Left ventricle myocardium inferior (tissue), 1 donor: ENCODE measurements at places on chromosomes 3 and 15.
A peak's percentile ranks its signal among the peaks of the same experiment; 100 is the strongest.

DNA sequence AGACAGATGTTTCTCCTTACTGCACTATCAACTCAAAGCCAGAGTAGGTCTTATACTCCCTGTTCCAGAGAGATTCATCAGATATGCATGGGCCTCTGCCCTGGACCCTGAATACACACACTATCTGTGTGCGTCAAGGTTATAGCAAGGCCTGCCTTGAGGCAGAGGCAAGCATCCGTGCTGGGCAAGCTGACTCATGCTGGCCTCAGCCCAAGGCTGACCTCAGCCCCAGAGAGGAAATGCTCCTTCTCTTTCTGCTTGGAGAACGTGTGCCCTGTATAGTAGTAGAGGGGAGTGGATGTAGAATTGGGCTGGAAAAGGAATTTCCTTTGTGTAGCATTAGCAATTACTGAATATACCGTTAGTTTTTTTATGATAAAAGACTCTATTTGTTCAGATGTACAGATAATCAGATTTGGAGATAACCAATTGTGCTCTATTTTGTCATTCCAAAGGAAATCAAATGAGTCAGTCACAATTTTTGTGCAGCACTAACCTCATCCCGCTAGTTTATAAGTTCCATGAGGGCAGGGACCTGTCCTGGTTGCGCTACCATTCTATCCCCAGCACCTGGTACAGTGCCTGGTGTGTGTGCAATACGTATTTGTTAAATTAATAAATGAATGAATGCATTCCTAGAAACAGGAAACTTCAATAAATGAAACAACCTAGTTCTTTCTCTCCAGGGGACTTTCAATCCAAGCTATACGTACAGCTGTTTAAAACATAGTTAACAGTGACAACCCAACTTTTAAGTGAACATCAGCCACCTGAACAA is 13.3 kb upstream of the PAQR9 start:
- DNase-seq: peak; percentile 90

GRCh38 chr3:20083953-20084352 is 43.7 kb downstream of the KAT2B start:
- no peak for DNase-seq

GRCh38 chr15:92840149-92840548 is 60.0 kb upstream of the CHD2 start:
- no peak for DNase-seq

DNA sequence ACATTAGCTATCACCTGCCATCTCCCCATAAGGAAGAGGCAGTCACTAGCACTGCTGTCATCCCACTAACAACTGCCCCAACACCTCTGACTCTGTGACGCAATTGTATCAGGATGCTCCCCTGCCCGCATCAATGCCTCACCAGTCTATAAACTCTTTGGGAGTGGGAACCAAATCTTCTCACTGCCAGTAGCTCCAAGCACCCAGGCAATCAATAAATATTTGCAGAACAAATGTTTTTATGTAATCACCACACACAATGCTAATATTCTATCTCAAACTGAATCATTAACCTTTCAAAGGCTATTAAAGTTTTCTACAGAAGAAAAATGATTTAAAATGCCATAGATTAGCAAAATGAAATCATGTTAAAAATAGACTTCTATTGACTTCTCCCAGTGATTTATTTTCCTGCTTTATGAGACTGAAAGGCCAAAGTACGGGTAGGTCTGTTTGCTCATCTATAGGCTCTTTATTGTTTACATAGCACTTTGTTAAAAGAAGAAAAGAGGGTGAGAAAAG is 131.3 kb downstream of the PLD1 start:
- DNase-seq: no peak

- no peak for DNase-seq
Measured at GRCh38 chr3:194274424-194275085, 76.6 kb downstream of the CPN2 start.

DNA sequence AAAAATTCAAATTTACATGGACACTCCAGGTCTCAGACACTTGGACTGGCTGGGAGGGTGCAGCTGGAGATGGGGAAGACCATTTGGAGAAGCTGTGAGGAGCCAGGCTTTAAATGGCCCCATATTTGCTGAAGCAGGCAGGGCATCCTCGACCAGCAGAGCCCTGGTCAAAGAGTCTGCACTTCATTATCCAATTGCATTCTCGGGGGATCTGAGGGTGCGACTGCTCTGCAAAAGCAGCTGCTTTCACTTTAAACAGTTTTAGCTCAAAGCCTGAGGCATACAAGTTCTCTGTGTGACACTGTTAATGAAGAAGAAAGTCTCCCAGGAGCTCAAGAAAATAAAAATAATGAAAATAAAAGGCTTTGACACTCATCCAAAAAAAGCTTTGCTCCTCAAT is 98.0 kb upstream of the SLC25A36 start:
- DNase-seq: no peak

- DNase-seq: no peak
Measured at GRCh38 chr15:38486936-38487335, 33.0 kb downstream of the FAM98B start.

DNA sequence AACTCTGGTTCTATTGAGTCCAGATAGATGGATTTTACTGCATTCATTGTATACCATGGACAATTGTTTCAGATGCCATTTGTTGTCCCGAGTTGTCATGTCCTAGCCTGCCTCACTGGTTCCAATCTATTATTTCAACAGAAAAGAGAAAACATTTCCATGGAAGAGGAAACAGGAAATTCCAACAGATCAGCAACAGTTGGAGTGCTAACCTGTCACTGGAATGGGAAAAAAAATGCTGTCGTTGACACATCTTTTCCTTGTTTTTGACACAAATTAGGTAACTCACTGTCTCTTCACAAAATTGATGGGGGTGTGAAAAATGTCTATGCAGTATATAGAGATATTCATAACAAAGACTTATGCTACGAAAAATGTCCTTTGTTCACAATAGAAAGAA is 432.0 kb upstream of the TBL1XR1 start:
- DNase-seq: no peak

- no peak for DNase-seq
Measured at GRCh38 chr3:35393901-35394799, 245.2 kb upstream of the ARPP21 start.

GRCh38 chr3:72738752-72739530 is 109.3 kb downstream of the SHQ1 start:
- DNase-seq: peak; percentile 26

DNA sequence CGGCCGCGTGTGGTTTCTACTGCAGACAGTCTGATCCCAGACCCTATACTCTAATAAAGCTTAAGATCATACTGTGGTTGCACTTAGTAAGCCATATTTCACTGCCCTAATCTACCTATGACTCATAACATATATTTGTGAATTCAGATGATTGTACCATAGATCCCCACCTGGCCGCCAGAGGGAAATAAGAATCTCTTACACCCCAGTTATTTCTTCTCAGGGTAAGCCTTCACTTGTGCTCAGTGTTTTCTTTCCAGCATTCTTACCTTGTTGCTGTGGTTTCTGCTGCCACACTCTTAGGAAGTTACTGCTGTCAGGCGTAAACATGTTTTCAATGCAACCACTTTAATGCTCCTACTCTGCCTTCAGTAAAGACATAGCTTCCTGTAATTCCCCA is 105.9 kb downstream of the B3GALNT1 start:
- DNase-seq: no peak

DNA sequence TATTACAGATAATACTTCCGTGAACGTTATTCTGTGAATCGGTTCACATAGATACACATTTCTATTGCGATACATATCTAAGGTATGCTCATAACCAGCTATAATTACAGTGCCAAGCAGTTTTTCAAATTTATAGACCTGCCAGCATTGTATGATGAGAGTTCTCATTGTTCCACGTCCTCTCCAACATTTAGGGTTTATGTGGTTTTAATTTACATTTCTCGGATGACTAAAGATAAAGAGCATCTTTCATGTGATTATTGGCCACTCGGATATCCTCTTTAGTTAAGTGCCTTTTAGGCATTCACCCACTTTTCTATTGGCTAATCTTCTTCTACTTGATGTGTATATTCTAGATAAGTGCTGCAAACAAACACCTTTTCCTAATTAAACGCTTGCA is 134.7 kb upstream of the CCDC54 start:
- no peak for DNase-seq

DNA sequence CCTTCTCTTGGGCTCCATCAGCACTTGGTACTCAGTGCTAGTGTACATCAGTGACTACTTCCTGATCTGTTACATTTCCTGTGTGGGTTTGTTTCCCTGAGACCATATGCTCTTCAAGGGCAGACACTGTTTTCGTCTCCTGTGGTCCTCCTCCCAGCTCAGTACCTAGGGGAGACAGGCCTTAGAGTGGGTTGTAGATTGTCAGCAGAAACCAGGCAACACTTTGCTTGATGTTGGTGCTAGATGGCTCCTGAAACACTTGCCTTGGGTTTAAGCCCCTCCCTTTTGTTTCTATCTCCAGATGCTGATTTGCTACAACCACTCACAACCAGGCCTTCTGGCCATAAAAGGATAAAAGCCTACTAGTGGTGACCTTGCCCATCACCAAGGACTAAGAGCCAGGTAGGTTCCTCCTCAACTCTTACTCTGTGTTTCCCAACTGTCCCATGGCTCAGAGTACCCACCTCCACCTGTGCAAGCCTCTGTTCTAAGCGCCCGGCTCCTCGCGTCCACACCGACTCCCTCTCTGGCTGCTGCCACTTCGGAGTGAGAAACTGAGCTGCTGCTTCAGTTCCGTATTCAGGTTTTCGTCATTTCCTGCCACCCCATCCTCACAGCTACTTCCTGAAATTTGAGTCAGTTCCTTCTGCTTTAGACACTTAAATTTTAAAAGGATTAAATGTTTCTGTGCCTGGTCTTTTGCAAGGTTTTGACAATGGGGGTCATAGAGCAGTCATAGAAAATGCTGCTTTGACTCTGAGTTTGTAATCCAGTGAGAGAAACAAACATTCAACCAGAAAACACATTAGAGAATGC is at the start of gene HCLS1:
Gene HCLS1 (minus strand): TSS at position 548 of the 816 bp plus-strand sequence. CDS start 2,556 bp downstream, outside the sequence.
- peak; percentile 34 for DNase-seq

DNA sequence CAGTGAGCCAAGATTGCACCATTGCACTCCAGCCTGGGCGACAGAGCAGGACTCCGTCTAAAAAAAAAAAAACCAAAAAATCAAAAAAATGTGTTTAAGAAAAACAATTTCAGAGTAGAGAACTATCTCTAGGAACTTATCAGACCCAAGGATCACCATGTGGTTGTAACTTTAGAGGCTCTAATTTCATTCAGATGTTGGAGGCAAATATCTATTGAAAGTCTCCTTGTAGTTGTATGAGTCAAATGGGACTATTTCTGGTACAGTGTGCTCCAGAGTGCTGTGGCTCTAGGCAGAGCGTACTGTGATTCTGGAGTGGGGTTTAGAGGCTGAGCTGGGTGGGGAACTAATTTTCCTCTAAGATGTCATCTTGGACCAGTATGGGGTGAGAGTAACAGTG is 398.7 kb downstream of the SHQ1 start:
- no peak for DNase-seq

DNA sequence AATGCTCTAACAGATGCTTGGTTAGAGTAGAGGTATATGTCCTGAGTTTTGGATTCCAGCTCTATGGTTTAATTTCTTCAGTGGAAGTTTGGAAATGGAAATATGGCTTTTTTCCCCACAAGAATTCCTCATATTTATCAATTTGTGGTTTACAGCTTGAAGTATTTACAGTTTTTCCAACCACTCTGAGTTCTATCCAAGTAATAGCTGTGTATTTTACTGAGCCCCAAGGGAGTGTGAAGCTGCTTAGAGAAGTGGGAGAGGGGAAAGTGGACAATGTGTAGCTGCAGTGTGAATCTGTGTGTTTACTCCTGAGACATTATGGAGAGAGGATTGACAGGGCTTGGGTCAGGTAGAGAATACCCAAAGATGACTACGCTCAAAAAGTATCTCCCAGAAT is 54.5 kb downstream of the NEK11 start:
- DNase-seq: no peak

GRCh38 chr15:67095912-67096311 is 30.5 kb downstream of the SMAD3 start:
- DNase-seq: no peak

DNA sequence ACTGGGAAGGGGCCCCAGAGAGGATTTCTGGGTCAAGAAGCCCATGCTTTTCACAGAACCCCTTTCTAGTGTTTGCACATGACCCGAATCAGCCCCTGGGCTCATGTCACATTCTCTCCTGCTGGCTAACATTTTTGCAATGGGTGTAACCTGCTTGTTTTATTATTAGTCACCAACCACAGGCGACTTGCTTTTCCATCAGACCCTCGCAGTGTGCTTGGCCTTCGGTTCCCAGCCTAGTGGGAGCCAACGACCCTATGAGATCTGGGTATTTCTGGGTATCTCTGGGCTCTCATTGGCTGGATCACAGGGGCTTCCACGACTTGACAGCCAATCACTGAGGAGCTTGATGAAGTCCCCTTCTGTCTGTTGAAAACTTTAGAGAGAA is 11.0 kb upstream of the FBLN2 start:
- DNase-seq: no peak

DNA sequence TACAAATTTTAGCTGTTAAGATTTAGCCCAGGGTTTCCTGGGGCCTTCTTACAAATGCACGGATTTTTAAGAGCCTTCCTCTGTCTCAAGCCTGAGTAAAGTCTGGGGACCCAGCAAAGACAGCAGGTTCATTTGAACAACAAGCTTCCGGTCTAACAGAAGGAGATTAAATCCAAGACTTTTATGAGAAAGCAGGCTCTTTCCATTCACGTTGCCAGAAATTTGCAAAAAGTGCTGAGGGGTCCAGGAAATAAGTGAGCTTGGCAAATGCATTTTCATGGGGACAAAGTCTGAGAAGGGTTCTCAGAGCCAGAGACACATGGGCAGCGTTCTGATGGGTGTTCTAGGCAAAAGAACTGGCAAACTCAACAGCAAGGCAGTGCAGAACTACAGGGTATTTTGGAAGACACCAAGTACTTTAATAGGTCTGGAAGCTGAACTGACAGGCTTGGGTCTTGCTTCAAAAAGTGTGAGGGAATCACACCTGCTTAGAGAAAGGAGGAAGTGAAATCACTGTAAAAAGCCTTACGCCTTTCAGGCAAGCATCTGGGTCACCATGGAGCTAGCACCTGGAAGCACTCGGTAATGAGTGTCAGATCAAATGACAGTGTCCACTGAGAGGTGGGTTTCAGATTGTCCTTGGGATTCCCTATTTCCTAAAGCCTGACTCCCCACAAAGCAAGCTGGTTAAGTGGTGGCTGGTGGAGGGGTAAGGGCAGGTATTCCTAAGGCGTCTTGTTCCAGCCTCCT is 115.8 kb upstream of the ARHGEF3 start:
- no peak for DNase-seq

- no peak for DNase-seq
Measured at GRCh38 chr3:115843206-115843605, 219.9 kb downstream of the GAP43 start.

DNA sequence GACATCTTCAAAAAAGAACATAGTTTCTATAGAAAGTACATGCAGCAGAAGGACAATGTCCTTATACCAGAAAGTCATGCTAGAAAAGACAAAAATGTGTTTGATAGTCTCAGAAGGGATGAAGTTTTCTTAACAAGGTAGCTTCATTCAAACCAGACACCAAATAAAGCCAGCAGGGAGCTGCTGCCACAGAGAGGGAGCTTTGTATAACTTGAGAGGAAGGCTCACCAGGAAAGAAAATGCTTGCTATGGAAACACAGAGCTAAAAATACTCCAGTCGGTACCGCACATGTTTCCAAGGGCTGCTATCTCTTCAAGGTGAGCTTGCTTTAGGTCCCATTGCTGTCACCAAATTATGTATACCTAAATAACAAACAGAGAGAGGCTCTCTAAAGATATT is 1074.8 kb upstream of the ALCAM start:
- no peak for DNase-seq

- no peak for DNase-seq
Measured at GRCh38 chr3:134606033-134607025, 44.5 kb downstream of the KY start.
